ENCODE measurements at places on chromosomes 5 and 9.

DNA sequence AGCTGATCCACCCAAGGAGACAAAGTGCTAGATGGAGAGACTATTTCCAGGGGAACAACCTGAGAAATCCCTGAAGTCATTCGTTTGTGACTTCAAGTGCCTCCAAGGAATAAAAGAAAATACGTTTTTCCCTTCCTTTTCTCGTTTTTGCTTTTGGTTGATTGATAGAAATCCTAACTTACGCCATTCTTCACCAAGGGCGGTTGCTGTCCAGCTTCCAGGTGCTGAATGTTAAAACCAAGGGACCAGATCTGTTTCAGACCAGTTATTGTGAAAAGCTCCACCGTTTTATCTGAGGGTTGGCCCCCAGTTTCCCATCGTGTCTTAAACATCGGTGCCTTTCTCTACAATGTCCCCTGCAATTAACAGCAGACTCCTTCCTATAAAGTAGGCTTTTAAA, 600.7 kb upstream of the SGCD start:
- no peak for DNase-seq

DNA sequence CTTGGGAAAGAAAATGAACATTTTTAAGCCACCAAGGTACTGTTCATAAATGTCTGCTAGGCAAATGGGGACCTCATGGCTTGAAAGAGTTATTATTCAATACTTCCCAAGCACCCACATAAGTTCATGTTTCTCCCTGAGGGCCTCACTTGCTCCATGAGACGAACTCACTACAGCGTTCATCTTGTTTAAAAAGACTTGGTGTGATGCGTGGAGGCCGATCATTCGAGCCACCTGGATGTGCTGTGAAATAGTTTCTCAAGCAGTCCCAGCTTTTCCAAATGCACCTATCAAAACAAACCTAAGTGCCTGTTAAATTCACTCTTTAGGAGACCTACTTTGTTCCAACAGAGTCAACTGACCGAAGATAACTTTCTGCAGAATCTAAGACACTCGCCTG, 103.2 kb downstream of the LHFPL2 start:
- no peak for DNase-seq

- DNase-seq: no peak
Observed at GRCh38 chr5:77921094-77921768, 145.1 kb upstream of the TBCA start.

DNA sequence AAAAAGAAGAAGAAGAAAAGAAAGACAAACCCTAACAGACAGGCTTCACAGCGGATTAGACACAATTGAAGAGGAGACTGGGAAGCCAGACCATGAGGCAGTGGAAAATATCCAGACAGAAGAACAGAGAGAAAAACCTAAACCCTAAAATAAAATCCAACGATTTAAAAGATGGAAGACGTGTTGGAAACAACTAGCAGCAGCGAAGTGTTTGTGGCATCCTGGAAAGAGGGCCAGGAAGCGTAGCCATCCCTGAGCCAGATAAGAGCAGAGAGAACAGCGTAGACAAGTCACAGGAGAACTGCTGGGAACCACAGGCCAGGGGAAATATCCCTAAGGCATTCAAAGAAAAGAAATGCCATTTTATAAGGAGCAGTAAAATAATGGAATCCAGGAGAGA, 39.7 kb upstream of the NKD2 start:
- no peak for DNase-seq

- no peak for DNase-seq
Observed at GRCh38 chr5:44983006-44983405, 174.3 kb downstream of the MRPS30 start.

DNA sequence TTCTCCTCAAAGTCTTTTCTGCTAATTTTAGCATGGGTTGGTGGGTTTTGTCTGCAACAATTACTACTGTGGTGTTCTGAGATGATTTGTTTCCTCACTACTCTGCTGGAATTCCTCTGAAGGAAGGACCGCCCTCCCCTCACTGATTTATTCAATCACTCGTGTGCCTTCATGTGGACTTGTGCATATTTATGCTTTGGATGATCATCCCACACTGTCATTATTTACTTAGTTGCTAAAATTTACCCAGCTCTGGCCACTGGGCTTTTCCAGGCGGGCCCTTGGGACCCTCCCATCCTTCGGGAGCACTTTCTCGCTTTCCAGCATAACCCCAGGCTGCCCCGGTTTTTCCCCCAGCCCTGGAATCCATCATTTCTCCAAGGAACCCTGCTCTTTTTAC, 41.7 kb upstream of the NKD2 start:
- no peak for DNase-seq

DNA sequence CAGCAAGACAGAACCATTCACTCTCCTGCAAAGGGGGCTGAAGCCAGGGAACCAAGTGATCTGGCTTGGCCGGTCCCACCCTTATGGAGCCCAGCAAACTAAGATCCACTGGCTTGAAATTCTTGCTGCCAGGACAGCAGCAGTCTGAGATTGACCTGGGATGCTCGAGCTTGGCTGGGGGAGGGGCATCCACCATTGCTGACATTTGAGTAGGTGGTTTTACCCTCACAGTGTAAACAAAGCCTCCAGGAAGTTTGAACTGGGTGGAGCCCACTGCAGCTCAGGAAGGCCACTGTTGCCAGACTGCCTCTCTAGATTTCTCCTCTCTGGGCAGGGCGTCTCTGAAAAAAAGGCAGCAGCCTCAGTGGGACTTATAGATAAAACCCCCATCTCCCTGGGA, 60.5 kb downstream of the TNFSF8 start:
- no peak for DNase-seq

- no peak for DNase-seq
Observed at GRCh38 chr5:171400169-171400568, 12.5 kb downstream of the NPM1 start.

DNA sequence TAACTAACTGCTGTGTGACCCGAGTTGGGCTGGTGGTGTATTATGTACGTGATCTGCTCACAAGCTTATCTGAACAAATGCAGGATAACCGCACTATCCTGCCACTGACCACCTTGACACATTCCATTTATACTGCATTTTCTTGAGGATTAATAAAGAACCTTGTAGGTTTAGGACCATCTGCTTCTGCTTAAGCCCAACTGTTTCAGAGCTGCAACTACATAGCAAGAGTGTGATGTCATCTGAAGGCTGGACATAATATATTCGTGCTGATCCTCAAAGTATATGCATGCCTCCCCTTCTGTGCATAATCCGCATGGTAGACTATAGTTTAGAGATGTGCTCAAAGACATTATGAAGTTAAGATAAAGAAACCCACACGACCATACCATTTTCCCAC, 435.9 kb downstream of the BNC2 start:
- DNase-seq: no peak

- no peak for DNase-seq
Observed at GRCh38 chr5:16937503-16938161, 1.5 kb upstream of the MYO10 start.

- no peak for DNase-seq
Observed at GRCh38 chr5:151288180-151288579, 15.4 kb downstream of the SLC36A3 start.

DNA sequence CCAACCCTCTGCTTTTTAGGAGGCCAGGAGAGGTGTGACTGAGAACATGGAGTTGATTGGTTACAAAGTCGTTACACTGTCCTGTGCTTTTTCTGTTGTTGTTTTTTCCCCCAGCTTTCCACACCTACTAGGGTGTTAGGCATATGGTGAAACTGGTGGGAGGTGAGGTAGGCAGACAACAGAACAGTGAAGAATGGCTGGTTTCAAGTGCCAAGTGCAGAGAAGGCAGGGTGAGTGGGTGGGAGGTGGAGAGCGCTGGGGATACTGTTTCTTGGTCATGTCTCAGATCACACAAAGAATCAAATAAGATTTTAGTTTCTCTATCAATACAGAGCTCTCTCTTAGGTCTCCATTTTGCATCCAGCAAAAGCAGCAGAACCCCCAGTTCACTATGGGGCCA, 2.2 kb upstream of the SPTAN1 start:
- DNase-seq: peak; percentile 53

DNA sequence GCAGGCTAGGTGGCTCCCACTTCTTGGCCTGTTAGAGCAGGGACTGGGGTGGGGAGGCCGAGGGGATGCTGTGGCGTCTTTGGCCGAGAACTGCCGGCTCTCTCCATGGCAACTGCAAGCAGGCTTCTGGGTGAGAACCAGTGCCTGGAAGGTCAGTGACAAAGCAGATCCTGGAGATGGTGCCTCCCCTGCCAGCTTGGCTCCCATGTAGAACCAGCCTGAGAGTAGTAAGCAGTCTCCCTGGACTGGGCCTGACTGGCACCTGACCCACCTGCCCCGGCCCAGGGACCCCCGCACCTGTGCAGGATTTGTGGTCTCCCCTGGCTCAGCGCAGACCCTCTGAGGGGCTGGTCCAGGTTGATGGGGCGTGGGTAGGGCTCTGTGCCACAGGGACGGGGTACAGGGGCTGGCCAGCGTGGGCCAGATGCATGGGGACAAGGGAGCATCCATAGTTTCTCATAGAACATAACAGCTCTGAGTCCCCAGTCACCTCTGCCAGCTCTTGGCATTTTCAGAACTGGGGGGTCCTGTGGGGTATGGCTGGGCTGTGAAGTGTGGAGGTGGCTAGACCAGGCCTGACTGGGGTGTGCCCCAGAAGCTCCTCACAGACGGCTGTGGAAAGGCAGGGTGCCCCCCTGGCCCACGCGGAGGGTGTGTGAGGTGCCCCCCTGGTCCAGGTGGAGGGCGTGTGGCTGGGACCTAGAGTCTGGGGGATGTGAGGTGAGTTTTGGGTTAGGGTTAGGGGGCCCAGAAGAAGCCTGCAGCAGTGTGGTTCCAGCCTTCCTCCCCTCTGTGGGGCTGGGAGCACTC, 22.2 kb downstream of the CACNA1B start:
- no peak for DNase-seq

DNA sequence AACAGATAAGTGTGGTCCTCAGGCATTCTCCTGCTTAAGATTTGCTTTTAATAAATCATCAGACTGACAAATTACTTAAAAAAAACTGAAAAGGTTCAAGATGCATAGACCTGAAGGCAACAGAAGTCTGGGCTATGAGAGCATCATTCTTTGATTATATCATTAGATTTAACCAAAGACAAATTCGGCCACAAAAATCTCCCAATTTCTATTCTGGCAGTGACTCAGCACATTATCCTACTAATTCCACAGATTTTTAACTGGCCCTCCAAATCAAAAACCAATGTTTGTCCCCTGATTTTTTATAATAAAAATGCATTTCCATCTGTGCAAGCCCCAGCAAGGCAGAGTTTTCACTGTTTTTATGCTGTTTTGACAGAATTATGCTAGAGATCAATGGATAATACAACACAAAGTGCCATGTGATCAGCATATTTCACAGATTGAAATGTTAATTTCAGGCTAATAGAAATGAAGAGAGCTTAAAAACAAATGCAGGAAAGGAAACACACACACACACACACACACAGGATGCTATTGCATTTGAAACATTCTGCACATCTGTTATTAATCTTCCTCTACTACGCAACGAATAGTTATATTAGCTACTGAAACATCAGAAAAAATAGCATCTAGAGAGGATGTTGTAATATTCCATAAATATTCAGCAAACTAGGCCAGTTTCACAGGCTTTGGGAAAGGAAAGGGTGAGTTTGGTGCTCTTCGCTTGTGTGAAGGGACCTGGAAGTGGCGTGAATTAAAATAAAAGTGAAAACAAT, 177.6 kb upstream of the ST8SIA4 start:
- no peak for DNase-seq

DNA sequence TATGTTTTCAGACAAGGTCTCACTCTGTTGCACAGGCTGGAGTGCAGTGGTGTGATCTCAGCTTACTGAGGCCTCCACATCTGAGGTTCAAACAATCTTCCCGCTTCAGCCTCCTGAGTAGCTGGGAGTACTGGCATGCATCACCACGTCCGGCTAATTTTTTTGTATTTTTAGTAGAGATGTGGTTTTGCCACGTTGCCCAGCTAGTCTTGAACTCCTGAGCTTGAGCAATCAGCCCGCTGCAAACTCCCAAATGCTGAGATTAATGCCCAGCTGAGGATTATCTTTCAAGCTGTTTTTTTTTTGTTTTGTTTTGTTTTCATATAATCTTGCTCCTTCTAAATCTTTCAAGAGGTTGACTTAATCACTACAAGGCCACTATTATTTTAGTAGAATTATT, 47.3 kb upstream of the SLC28A3 start:
- no peak for DNase-seq

DNA sequence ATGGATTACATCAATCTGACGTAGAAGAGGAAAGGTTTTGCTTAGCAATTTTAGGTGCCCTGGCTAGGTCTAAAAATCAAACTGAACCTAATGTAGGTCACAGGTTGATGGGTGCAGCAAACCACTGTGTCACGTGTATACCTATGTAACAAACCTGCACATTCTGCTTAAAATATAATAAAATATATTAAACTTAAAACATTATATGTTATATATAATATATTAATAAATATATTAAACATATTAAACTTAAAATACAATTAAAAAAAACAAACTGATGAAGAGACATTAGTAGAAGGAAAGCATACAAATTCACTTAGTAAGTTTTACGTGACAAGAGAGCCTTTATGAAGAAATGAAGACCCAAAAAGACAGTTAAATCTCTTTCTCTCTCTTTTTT, 51.7 kb upstream of the FBXL17 start:
- DNase-seq: no peak

GRCh38 chr5:87410931-87411330, 1.8 kb downstream of the CCNH start:
- DNase-seq: no peak

GRCh38 chr9:38370176-38370575, 22.3 kb upstream of the ALDH1B1 start:
- DNase-seq: no peak

DNA sequence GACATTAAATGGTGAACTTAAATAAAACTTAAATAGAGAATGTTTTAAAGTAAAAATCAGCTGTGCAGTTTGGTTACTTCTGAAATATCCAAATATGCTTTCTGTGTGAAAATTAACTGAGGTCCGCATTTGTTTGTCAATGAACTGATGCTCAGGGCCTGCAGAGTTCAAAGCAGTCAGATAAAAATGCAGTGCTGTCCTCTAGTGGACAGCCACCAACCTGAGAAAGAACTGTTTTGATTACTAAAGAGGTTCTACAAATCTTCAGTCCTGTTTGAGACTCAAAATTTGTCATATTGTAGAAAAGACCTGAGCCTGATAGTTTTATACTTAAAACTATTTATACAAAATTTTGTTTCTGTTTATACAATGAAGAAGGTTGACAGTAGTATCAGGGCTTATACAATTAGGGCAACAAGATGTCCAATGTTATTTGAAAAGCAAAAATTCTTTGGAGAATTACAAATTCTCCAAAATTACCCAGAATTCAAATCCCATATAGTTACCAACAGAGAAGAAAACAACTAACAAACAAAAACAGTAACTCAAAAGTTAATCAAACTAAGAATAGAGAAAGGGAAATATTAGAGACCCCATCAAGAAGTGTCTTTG, 232.3 kb upstream of the TBCA start:
- DNase-seq: no peak

DNA sequence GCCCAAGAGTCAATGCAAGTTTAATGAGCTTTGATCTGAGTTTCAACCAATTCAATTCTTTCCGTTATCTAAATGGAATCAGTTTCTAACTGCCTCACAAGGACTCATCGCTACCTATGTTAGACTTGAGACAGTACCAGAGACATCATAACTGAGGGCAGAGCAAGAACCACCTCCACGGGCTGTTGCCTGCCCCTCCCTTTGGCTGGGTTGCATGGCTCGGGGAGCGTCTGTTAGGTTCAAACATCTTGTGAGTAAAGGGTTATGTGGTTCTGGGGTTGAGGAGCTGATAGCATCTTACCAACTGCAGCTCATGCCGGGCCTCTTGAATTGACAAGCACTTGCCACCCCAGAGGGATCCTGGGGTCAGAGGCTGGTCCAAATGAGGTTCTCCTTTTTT, 457.9 kb downstream of the ENC1 start:
- peak; percentile 27 for DNase-seq
